ENCODE measurements at places on chromosomes 2 and 18.

DNA sequence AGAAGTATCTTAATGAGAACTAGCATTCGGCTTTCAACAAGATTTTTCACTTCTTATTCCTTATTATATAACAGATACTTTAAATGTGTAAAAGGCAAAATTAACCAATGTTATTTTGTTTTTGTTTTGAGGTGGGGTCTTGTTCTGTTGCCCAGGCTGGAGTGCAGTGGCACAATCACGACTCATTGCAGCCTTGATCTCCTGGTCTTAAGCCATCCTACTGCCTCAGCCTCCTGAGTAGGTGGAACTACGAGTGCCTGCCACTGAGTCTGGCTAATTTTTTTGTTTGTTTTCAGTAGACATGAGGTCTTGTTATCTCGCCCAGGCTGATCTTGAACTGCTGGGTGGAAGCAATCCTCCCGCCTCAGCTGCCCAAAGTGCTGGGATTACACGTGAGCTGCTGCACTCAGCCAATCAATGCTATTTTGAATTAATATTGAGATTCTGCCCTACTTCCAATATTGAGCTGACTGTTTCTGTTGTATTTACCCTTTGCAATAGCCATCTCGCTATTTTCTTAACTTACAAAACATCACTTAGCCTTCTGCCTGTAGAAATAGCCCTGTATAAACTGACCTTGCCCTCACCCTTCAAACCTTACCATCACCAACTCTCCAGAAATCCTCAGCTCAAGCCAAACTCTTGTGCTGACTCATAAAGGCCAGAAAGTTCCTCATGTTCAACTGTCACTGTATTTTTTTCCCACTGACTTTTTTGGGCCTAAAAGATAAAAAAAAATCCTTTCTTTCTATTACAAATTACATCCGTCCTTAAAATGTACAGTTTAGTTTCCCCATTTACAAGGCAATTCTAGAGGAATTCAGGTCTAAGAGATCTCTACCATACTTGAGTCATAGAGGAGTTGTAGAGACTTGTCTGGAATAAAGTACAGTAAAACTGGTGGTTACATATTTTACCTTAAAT, 94.3 kb downstream of the OLA1 start:
- DNase-seq = no peak

- no peak for DNase-seq
These were observed 252.7 kb downstream of the ZEB2 start for GRCh38 chr2:144267239-144267638.

GRCh38 chr2:234257859-234258561, 207.5 kb downstream of the SPP2 start:
- DNase-seq = no peak

- DNase-seq = no peak
These were observed 639.3 kb downstream of the ADCYAP1 start for GRCh38 chr18:1544016-1544415.

GRCh38 chr2:80573167-80573566, 268.6 kb upstream of the LRRTM1 start:
- no peak for DNase-seq

GRCh38 chr2:239668042-239668441, 267.2 kb upstream of the HDAC4 start:
- DNase-seq = no peak

DNA sequence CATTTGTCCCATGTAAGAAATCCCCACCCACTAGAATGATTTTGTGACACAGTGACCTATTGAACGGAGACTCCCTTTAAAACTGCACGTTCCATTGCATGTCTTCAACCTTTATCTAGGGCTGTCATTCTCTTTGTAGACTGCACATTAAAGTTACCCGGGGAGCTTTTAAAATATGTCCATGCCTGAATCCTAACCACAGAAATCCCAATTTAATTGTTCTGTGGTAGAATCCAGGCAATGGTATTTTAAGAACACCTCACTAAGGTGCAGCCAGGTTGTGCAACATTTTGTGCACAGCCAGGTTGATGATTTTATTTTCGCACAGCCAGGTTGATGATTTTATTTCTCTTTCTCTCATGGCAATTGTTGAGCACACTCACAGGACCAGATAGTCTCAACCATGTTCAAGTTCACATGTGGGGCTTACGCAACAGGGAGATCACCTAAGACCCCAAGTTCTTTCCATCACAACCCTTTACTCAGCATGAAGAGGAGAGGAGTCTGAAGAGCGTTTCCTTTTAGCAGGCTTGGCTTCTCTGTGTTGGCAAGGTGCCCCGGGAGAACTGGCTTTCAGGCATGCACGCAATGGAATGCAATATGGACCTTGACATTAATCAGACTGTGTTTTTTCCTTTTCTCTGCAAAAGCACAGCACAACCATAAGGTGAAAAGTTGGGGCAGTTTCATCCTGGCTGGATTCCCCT, 467.3 kb upstream of the ETAA1 start:
- DNase-seq = no peak

GRCh38 chr2:151945186-151945585, 117.0 kb upstream of the ARL5A start:
- DNase-seq = no peak

GRCh38 chr18:47261902-47262300, 10.4 kb upstream of the SKOR2 start:
- no peak for DNase-seq

Data from stimulated activated CD8-positive, alpha-beta memory T cell treated with anti-CD3 and anti-CD28 coated beads, Interleukin-7, amount 100 ng/mL, for 1 hour (primary cell).